Stimulated activated CD8-positive, alpha-beta memory T cell treated with anti-CD3 and anti-CD28 coated beads, Interleukin-2, amount 100 ng/mL, for 1 hour (primary cell): ENCODE measurements at places on chromosomes 13 and 19.

GRCh38 chr13:41496420-41497234 is 39.3 kb downstream of the RGCC start:
- no peak for DNase-seq

DNA sequence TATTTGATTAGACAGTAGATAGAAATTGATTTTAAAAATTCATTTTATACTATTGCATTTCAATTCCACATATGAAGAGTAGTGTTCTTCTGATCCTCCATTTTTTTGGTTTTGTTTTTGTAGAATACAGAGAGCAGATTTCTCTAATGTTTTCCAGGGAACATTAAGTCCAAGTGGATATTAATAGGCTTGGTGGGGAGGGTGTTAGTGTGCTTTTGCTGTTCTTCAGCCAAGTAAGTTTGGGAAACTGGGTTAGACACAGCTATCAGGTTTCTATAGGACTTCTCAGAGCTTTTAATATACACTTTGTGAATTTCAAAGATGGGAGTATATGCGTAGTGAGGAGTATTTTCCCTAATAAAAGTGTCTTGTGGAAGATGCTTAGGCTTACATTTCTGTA is 21.8 kb downstream of the NAA16 start:
- DNase-seq = no peak

- no peak for DNase-seq
Observed at GRCh38 chr13:110187641-110188161, 119.3 kb downstream of the COL4A1 start.

- no peak for DNase-seq
Observed at GRCh38 chr13:34216256-34216655, 398.3 kb downstream of the RFC3 start.

GRCh38 chr13:106488076-106488475 is 47.4 kb downstream of the EFNB2 start:
- no peak for DNase-seq

GRCh38 chr19:48498595-48499311 is 12.9 kb downstream of the LMTK3 start:
- DNase-seq = no peak

- DNase-seq = no peak
Observed at GRCh38 chr19:58385313-58385890, 1.7 kb upstream of the RPS5 start.

DNA sequence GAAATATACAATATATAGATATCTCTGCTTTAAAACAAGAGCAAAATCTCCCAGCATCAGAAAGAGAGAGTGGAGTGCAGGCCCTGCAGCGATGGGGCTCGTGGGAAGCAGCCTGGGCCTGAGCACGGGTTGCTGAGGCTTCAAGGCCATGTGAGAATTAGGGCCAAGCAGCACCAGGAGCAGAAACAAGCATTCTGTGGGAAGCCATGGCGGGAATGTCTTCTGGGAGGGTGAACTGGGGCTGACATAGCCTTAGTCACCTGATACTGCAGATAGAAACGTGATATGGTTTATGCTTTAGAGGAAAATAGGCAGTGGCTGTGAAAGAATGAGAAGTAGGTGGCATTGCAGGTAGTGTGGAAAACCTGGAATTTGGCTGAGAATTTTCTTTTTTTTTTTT is 472.3 kb downstream of the IRS2 start:
- no peak for DNase-seq

- DNase-seq = no peak
Observed at GRCh38 chr19:41909706-41910105, 18.5 kb downstream of the ERFL start.

GRCh38 chr13:78686461-78686860 is 27.5 kb upstream of the OBI1 start:
- no peak for DNase-seq

GRCh38 chr13:72970301-72970880 is 88.4 kb upstream of the KLF5 start:
- no peak for DNase-seq

DNA sequence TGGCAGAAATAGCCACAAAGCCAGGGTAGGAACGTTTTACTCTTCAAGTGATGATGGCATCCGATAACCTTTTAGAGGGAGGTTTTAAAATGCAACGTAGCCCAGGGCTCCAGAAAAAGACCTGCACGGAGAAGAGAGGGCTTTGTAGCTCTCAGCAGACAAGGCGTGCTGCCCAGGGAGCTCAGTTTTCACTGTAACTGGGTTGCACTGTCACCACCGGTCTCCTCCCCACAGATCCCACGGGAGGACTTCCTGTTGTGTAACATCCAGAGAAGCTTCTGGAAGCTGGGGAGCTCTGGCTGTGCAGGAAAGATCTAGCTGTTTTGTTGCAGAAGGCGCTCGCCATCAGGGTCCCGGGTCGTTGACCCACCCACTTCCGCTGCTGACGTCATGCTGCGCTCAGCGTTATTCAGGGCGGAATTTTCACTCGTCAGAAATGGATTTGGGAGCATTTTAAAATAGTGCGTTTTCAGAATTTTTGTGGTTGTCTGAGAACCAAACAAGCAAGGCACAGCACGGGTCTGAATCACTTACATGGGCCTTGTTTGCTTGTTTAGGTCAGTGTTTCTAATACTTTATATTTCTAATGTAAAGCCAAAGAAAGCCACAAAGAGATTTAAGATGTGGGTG is 50.8 kb downstream of the ATP11A start:
- DNase-seq = no peak

DNA sequence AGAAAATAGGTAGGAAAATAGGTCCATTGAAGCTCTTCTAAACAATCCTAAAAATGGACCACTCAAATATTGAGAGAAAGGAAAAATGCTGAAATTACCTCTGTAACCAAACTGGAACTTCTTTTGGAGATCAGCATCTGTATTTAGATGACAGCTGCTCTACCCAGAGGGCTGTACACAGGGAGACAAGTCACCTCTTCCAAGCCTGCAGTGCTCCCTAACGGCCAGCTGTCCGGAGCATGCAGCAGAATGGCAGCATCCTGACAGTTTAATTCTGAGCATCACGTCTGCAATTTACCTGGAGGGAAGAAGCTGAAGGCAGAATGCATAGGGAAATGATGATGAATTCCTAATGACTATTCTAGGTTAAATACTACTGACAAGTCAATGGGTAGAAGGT is 62.8 kb upstream of the DIAPH3 start:
- no peak for DNase-seq

DNA sequence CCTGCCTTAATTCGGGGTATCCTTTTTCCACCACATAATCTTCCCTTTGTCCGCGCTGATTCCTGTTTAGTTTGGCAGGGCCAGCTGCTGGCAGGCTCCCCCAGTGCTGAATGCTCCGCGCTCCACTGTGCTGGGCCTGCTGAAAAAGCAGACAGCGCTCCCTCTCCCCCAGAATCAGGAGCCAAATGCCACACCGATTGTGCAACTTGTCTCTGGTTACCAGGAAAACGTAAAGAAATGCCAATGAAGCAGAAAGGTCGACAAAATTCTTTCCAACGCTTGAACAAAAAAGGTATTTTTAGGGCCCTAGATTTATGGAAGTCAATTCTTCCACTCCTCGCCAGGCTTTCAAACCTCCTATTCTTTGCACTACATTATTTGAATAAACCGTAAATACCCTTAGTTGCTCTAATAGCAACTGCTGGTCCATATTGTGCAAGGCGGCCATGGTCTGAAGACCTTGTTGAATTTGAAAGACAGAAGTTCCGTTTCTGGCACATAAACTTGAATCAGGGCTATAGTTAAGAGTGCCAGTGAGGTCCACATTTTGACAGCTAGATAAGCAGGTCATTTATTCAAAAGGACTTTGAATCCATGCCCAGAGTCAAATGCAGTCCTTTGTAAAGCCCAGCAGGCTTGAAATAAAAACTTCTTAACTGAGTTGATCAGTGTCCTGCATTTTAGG is 206.7 kb upstream of the RFC3 start:
- no peak for DNase-seq

- DNase-seq = no peak
Observed at GRCh38 chr19:30066781-30067759, 125.0 kb downstream of the URI1 start.

- no peak for DNase-seq
Observed at GRCh38 chr19:3368848-3369336, 2.5 kb downstream of the NFIC start.

GRCh38 chr19:984165-984967 is at the start of gene WDR18:
WDR18 (plus strand) TSS chr19:984345; CDS start chr19:984354, 9 bp downstream.
- DNase-seq = peak; percentile 76

DNA sequence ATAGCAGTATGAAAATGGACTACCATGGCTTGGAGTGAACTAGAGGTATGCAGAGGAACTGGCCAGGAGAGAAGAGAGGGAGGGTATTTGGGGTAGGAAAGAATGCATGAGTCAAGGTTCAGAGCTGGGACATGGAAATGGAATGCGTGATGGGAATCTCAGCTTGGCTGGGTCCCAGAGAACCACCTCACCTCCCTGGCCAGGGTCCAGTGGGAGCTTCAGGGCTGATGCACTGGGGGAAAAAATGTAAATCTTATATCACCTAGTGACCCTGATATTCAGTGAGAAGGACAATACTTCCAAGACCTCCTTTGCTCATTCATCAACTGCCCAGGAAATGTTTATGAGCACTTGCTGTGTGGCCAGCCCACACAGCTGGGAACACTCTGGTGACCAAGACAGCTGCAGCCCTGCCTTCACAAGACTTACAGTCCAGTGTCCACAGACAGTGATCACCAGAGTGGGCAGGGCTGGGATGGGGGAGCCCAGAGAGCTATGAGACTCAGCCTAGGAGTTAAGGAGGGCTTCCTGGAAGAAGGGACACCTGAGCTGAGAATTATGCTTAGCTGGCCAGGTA is 12.8 kb downstream of the IGSF23 start:
- DNase-seq = no peak
